ENCODE measurements at places on chromosomes 2 and 18.
A peak's percentile ranks its signal among the peaks of the same experiment; 100 is the strongest.

- no peak for DNase-seq
Observed at GRCh38 chr2:184339966-184340365, 258.4 kb upstream of the ZNF804A start.

DNA sequence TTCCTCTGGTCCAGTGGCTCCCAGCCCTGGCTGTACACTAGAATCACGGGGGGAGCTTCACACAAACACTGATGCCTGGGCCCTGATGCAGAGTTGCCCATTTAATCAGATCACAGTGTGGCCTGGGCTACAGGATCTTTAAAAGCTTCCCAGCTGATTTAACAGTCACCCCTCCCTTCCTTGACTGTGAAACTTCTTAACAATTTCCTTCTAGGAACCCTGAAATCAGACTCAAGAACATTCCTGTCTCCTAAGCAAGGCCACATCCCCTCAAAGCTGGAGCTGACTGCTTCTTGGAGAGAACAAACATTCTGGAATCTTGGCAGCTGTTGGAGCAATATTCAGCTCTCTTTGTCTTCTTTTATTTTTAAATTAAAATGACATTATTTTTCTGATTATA, 88.7 kb downstream of the ADD2 start:
- no peak for DNase-seq

- no peak for DNase-seq
Observed at GRCh38 chr2:48605482-48606175, 12.0 kb upstream of the GTF2A1L start.

DNA sequence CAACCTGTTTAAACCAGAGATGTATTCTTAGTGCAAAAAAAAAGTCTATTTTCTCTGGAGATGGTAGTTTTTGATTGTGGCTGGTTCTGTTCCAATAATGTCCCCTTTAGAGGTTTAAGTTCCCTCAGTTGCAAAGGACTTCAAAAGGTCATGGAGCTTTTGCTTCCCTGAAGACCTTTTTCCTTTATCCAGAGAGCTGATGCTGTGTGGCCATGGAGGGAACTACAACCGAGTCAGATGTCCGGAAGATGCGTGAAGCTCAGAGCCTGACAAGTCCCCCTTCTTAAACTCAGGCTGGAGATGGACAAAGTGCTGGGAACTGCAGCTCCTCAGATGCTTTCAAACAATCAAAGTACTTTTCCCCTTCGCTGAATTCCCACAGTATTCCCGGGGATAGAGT, 176.1 kb downstream of the TMEM18 start:
- DNase-seq: no peak

DNA sequence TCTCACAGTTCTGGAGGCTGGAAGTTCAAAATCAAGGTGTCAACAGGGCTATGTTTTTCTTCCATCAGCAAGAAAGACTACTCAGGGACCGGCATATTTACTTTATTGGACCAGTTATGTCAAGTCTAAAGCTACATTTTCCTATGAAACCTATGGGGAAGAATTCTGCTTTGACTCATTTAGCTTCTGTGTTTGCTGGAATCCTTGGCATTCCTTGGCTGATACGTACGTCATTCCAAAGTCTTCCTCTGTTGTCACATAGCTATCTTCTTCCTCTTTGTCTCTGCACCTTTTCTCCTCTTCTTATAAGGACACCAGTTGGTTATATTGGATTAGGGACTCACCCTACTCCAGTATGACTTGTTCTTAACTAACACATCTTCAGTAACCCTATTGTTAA, 137.4 kb upstream of the FBXO11 start:
- no peak for DNase-seq

GRCh38 chr18:6248017-6248416, 166.7 kb downstream of the L3MBTL4 start:
- no peak for DNase-seq

DNA sequence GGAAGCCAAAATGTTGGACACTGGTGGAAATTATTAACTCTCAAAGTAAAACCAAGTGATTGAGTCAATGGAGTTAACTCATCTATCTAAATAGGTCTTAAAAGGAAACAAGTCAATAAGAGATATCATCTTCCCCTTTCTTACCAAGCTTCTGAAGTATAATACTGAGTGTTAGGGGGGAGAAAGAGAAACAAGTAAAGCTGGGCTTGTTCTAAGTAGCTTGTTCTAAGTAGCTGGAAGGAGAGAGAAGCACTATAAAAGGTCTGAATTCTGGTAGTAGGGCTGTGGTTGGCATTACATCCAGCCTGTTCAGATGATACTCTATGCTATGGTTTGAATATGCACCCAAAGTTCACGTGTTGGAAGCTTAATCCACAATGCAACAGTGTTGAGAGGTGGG, 26.8 kb downstream of the YES1 start:
- DNase-seq: no peak

- DNase-seq: no peak
Observed at GRCh38 chr2:25361261-25362048, 19.7 kb upstream of the DNMT3A start.

- DNase-seq: no peak
Observed at GRCh38 chr2:110827511-110827910, 95.1 kb downstream of the ACOXL start.

DNA sequence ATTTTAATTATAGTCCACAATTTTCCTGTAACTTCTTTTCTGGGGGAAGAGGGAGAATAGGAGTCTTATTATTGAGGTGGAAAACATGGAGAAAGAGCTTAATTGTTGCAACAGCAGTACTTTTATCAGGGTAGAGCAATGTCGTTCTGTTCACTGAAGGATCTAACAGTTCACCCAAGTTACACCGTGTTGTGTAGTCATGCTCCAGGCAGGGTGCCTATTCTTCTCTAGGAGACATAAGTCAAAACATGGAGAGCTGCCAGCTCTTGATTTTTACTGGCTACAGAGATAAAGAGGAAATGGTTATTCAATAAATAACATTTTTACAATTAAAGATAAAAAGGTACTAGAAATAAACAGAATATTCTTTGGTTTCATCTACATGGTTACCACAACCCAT, 594.3 kb upstream of the NETO1 start:
- no peak for DNase-seq

DNA sequence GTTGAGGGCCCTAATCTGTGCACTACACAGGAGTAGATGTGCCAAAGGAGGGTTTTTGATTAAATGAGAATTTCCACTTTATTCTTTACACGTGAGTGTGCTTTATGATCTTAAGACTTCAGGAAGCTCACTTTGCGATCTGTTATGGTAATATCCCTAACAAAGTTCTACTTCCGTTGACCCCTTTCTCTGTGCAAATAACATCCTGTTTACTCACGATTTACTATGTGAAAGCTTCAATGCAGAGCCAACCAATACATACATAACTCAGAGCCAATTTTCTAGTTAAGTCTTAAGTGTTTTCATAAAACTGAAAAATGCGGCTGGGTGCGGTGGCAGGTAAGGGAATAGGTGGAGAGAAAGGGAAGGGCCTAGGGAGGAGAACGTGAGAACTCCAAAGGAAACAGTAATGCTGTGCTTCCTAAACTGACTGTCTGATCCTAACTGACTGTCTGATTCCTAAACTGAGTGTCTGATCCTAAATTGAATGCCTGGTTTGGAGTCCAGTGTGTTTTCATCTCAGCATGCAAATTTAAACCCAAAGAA, 87.6 kb downstream of the PLCL1 start:
- DNase-seq: peak; percentile 32

DNA sequence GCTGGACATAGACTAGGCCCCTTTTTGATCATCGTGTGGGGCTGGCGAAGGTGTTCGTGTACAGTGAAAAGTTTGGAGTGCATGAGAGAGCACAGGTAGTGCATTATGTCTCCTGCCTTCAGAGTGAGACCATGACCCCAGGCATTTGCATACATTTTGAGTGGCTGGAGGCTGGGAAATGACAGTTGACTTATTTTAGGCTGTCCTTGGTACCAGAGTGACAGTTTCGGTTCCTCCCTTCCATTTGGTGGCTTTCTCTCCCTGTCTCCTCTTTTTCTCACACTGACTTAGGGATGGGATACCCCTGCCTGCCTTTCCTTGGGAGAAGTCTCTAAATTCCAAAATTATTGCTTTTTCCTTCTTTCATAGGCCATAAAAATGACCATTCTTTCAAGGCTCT, 20.1 kb downstream of the SERPINB12 start:
- DNase-seq: no peak

DNA sequence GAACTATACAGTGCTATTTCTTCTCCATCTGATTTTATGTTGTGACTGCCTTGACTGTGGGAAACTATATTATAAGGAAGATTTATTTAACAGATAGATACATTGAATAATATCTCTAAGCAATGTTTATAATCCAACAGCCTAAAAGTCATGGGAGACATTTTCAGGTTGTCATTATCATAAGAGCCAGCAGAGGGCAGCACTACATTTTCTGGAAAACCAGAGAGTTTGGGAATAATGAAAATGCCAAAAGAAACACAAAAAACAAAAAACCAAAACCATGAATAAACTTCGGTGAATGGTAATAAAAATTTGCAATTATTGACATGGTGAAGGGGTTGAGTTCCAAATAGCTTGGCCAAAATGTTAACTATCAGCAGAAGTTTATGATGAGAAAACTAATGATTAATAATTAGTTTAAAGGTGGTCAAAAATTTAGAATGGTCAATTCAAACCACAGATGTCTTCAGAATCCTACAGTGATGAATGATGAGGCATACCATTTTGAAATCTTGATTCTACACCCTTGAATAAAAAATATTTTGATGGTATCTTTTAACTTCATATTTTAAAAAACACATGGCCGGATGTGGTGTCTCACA, 4.7 kb downstream of the EEF1B2 start:
- no peak for DNase-seq

GRCh38 chr2:187475499-187476248, 27.6 kb upstream of the CALCRL start:
- DNase-seq: no peak

DNA sequence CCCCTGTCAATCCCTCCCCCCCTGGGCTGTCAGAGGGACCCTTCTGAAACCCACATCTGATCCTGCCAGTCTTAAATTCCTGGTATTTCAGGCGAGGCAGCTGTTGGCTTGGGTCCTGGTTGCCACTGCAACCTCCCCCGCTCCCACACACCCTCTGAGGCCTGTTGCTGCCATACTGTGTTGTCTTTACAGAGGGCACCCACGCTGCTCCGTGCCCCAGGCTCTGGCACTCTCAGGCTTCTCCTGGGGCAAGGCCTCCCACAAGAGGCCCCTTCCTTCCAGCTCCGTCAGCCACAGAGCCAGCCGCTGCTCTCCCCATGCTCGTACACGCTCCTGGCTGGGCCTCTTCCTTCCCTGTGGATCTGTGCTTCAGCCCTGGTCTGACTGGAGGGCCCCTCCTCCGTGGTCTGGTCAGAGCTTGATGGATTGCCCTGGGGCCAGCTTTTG, 8.6 kb downstream of the CABLES1 start:
- DNase-seq: no peak

GRCh38 chr2:232190796-232191195, 187.8 kb upstream of the ALPP start:
- no peak for DNase-seq

GRCh38 chr2:107721178-107721577, 105.5 kb upstream of the RGPD4 start:
- DNase-seq: no peak

- DNase-seq: no peak
Observed at GRCh38 chr18:52278191-52278590, 61.8 kb upstream of the DCC start.

GRCh38 chr18:79275992-79276391, 119.7 kb upstream of the NFATC1 start:
- DNase-seq: peak; percentile 8

- no peak for DNase-seq
Observed at GRCh38 chr18:23317975-23318675, 135.0 kb upstream of the RIOK3 start.

DNA sequence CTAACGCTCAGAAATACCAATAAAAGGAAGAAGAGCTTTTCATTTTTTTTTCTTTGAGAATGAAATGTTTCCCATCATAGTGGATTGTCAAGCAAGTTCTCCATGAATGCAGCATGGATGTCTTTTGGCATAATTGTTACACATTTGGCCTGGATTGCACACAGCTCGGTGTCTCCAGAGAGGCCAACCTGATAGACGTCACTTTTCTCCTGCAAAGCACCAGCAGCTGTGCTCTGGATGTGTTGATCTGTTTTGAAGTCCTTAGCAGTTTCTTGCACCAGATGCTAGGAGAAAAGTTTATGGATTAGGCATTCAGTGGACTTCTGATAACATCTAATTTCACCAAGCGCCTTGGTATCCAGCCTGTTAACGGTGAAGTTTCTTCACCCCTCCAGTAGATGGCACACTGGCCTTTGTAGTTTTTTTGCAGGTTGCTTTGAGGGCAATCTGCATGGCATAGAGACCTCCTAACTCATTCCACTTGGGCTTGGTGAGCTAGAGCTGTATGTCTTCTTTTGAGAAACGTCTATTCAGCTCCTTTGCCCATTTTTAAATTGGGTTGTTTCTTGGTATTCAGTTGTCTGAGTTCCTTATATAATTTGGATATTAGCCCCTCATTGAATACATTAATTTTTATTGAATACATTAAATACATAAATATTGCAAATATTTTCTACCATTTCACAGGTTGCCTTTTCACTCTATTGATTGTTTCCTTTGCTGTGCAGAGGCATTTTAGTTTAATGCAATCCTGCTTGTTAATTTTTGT, 59.7 kb downstream of the PTH2R start:
- peak; percentile 9 for DNase-seq

DNA sequence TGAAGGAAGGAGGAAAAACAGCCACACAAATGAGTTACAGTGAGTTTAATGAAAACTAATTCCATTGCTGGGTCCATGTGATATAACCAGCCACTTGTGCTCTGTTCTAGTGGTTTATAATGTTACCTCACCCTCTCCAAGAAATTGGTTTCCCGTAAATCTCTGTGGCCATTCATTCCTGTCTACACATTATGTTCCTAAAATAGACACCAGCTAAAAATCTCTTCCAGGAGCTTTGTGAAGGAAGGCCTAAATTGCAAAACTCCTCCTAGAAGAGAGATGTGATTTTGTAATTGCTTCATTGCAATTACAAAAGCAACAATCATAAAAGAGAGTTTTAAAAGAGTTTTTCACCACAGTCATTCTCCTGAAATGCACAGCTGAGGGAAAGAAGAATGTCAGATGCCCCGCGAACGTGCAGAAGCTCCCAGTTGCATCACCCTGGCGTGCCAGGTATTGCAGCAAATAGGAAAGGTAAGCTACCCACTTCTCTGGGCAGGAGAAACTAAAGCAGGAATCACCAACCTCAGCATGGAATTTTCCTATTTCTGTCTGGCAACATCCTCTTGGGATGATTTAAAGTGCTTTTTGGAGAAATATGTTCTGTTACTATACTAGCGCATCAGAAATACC, 1.7 kb downstream of the SCN1A start:
- no peak for DNase-seq

- DNase-seq: no peak
Observed at GRCh38 chr2:213971536-213971935, 439.3 kb upstream of the VWC2L start.
